ENCODE measurements at places on chromosomes 16 and 17.

- DNase-seq = no peak
These were observed 140.7 kb downstream of the SDK2 start for GRCh38 chr17:73503560-73503959.

- DNase-seq = no peak
These were observed 58.4 kb downstream of the NXN start for GRCh38 chr17:921161-921560.

DNA sequence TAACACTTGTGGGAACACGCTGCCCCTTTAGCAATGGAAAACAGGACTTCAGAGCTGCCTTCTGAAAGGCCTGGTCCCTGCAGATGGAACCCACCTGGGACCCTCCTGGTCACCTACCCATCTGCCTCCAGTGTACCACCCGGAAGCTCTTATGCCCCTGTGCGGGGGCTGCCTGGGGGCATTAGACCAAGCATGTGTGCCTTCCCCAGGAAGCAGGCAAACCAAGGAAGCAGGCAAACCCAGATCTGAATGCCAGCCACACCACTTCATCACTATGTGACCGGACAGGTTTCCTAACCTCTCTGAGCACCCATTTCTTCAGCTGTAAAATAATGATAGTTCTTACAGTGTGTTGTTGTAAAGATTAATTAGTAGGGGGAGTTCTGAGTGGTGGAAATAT lies 20.8 kb upstream of the LRRC37A3 start:
- no peak for DNase-seq

- no peak for DNase-seq
These were observed 759 bp downstream of the ELAC2 start for GRCh38 chr17:13016881-13017654.

DNA sequence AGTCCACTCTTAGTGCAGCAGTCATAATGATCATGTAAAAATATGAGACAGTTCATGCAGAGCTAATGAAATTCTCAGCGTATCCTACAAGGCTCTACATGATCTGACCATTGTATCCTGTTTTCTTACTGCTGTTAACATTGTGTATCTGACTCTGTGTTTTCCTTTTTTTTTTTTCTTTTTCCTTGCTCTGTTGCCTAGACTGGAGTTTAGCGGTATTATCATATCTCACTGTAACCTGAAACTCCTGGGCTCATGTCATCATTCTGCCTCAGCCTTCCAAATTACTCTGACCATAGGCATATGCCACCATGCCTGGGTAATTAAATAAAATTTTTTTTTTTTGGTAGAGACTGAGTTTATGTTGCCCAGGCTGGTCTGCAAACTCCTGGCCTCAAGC lies 12.1 kb downstream of the DUS2 start:
- no peak for DNase-seq

DNA sequence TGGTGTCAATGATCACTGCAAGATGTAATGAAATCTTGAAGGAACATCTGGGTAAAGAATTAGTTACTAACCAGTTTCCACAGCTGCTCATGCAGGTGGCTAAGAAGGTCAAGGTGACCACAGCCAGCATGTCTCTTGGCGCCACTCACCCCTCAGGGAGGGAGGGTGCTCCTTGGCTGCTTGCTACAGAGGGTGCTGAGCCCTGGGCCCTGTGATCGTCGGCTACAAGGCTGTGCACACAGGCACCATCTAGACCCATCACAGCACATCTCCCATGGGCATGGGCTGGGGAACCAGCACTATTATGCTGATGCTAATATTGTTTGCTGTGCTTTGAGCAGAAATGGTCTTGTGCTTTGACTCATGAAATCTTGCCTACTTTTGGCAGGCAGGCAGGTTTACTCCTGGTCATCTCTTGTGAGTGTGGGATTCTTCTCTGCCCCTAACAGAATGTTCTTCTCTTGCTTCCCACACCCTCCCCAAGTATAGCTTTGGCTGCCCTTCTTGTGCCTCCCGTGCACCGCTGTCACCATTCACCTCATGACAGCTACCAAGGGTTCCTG lies 36.4 kb downstream of the TXNDC11 start:
- DNase-seq = no peak

DNA sequence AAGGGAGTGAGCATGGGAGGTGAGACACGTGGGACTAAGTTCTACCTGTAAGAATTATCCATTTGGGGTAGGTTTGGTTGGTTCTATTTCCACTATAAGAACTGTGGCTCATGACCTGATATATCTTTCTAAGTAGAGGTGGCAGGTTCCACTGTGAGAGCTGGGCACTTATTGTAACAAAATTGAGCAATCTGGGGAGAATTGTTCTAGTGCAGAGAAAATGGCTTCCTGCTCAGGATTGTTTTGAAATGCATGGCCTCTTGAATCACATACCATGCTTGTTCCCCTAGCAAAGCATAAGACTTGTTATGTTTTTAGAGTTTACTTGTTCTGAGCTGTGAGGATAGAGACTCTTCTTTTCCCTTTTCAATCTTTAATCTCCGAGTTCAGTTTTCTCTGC lies 125.9 kb downstream of the MAP2K6 start:
- no peak for DNase-seq

DNA sequence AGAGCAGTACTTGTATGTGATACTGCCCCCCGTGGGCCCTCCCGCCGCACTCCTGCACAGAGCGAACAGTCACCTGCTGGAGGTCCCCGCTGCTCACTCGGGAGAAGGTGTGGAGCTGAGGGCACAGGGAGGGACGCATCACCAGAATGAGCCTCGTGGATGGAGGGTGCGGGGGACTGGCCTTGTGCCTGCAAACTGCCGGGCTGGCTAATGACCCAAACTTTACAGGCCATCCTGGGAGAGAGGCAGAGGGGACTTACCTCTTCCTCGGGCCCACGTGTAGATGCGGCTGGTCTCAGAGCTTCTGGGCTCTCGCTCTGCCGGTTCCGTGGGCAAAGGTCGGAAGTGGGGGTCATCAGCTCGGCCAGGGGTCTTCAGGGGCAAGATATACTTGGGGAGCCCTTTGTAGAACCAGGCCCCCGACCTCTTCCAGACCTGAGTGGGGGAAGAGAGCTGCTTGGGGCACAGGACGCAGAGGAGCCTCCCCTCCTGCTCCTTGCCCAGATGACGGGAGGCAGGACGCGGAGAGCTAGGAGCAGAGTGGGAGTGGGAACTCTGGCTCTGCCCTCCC lies 65.5 kb upstream of the DOC2B start:
- no peak for DNase-seq

All from keratinocyte (primary cell).